H7 (cell line): ENCODE measurements at places on chromosomes 16 and 17.

DNA sequence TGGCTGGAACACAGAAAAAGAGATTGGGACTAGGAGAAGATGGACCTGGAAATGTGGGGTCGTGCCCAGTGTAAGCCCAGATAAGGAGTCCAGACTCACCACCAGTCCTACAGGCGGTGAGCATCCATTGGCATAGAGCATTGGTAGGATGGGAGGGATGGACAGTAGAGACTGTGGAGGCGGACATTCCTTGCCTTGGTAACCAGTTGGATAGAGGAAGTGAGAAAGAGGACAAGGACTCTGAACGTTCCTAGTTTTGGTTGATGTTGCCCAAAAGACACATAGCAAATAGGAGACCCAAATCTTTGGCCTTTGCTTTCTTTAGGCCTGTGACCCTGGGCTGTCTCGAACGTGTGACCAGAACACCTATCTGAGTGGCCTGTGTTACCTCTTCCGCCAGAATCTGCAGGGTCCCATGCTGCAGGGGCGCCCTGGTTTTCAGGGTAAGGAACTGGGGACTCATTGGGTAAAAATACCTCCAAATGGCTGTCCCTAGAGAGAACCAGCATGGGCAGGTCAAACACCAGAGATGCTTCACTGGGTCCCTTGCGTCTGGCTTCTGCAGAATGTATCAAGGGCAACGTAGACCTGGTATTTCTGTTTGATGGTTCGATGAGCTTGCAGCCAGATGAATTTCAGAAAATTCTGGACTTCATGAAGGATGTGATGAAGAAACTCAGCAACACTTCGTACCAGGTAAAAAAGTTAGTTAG lies 6.4 kb downstream of the ITGAL start:
- peak; percentile 14 for DNase-seq

DNA sequence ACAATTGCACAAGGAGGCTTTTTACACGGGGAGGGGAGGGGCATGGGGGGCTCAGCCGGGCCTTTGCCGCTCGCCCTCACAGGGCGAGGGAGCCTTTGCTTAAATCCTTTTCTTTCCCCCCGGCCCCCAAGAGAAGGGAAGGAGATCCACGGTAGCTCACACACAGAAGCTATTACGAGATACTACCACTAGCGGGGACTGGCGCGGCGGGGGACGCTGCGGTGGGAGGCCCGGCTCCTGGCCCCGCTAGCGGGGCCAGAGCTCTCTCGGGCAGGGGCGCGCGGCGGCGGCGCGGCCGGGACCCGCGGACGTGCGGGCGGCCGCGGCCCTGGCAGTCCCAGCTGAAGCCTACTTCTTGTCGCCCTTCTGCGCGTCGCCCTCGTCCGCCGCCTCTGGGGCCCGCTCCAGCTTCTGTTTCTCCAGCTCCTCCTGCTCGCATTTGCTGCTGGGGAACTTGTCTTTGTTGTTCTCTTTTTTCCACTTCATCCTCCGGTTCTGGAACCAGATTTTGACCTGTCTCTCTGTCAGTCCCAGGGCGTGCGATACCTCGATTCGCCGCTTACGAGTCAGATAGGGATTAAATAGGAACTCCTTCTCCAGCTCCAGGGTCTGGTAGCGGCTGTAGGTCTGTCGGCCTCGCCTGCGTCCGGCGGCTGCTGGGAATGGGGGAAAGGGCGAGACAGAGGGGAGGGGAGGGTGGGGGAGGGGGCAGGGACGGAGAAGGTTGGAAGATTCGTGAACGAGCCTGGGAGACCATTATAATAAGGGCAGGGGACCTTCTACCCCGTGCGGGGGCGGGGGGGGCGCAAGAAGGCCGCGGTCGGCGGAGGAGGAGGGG lies 2.0 kb downstream of the HOXB8 start:
- DNase-seq = peak; percentile 87

DNA sequence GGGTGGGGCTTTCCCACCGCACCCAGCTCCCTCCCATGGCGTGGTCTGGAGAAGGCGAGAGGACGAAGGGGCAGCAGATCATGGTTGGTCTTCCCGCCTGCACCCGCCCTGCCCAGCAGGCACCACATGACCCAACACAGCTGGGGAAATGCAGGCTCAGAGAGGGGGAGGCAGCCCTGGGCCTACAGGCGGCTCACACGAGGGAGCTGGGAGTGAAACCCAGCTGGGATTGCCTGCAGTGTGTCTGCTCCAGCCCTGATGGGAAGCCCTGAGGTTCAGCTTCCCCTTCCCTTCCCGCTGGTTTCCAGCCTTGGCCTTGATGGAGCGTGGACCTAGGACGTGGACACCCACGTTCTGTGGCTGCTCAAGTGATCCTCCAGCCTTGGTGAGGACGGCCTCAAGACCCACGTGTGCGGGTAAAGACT lies 20.0 kb upstream of the PABPN1L start:
- no peak for DNase-seq

GRCh38 chr17:57408071-57408811 lies 151.9 kb downstream of the MSI2 start:
- peak; percentile 77 for DNase-seq

DNA sequence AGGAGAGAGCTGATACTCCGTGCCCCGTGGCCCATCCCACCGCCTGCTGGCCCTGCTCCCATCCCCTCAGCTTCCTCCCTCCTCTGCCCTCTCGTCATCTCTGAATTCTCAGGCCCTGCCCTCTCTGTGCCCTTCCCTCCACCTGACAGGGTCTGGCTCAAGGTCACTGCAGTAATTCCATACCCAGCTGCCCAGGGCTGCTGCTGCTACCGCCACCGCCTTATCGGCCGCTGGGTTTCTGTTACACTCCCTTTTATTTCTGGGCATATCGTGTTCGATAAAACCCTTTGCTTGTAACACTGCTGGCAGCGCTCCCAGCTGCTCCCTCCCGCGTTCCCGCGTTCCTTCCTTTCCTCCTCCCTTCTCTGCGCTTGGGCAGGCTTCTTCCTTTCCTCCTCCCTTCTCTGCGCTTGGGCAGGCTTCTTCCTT lies 1.2 kb downstream of the EPN3 start:
- DNase-seq = peak; percentile 82

GRCh38 chr16:80804056-80804525 lies 307 bp downstream of the CDYL2 start:
- DNase-seq = peak; percentile 75

GRCh38 chr17:66750781-66751543 lies 84.0 kb upstream of the CACNG5 start:
- no peak for DNase-seq

- no peak for DNase-seq
Observed at GRCh38 chr16:72247821-72248253, 75.9 kb upstream of the PMFBP1 start.

GRCh38 chr17:80397686-80398085 lies 17.3 kb upstream of the ENDOV start:
- peak; percentile 15 for DNase-seq

DNA sequence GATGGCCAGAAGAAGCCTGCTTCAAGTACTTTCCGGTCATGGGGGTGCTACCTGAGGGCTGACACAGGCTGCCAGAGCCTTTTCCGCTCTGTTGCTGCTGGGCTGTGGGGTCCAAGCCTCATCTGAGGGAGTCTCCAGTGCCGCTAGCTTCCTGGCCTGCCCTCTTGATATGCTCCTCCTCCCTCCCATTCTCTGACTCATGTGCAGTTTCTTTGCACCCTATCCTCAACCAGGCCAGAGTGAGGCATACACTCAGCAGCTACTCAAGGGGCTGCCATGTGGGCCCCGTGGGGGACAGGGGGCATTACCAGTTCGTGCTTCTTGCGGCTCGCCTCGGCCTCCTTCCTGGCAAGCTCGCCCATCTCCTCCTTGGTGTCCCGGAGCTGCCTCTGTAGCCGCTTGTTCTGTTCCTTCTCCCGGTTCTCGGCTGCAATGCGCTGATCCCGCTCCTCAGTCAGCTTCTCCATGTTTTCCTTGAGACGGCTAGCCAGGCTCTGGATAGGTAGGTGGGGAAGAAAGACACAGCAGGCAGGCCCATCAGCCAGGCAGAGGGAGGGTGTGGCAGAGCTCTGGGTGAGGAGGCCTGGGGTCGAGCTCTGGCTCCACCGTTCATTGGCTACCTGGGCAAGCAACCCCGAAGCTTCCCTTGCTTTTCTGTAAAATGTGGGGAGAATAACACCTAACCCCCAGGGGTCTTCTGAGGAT lies 43.8 kb downstream of the PIPOX start:
- DNase-seq = peak; percentile 90

DNA sequence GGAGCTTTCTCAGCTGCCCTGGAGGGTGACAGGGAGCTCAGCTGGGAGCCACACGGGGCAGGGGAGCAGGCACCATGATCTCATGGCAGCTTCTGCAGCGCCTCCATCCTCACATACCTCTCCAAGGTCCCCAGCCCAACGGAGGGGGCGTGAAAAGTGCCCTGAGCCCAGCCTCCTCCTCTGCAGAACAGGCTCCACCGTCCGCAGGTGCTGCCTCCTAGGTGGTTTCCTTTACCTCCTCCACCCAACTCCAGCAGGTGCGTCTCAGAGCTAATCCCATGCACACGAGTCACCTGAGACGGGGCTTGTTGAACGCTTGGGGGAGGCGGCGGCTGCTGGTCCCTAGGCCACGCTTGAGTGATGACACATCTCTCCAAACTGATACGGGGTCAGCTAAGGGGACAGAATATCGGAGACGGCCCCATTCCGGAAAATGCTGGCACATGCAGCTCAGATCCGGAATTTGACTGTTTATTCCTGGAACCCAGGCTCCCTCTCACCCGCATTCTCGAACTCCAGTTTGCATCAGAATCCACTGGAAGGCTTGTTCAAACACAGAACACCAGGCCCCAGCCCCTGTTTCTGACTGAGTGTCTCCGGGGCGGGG lies 387 bp upstream of the SLC38A8 start:
- DNase-seq = peak; percentile 85

DNA sequence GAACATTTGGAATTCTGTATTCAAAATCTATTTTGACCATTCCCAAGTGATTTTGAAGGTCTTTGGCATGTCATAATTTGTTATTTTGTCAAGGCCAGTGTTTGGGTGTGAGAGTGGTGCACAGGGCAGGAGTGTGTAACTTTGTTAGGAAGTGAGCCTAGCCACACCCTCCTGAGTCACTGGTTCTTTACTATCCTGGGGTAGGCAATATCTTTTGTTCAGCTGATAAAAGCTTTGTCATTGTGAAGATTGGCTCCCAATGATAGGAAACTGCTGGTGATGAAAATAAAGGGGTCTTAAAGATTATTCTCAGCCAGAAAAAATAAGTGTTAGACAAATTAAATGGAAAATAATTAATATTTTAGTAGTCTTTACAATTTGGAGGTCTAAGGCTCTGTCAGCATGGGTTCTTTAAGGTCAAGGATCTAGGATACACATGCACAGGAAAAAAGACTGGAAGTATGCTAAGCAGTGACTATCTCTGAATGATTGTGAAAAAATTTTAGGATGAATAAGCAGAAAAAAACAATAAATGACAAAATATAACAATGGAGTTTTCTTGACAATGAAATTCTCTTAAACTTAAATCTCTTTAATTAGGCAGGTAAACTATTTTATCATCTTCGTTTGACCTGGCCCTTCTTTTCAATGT lies 5.1 kb downstream of the UBN1 start:
- DNase-seq = no peak

DNA sequence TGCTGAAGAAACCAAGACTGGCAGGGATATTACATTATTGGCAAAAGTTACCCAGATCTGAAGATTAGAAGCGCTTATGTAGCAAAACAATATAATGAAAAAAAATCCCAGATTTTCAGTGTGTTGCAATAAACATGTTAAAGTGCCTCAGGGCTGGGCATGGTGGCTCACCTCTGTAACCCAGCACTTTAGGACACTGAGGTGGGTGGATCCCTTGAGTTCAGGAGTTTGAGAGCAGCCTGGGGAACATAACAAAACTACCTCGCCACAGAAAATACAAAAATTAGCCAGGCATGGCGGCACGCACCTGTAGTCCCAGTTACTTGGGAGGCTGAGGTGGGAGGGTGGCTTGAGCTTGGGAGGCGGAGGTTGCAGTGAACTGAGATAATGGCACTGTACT lies 6.8 kb downstream of the ZNF207 start:
- DNase-seq = no peak

GRCh38 chr16:3498988-3499387 lies 1.8 kb upstream of the CLUAP1 start:
- DNase-seq = no peak

GRCh38 chr17:8060274-8060673 lies 21.4 kb downstream of the ALOX15B start:
- peak; percentile 79 for DNase-seq

DNA sequence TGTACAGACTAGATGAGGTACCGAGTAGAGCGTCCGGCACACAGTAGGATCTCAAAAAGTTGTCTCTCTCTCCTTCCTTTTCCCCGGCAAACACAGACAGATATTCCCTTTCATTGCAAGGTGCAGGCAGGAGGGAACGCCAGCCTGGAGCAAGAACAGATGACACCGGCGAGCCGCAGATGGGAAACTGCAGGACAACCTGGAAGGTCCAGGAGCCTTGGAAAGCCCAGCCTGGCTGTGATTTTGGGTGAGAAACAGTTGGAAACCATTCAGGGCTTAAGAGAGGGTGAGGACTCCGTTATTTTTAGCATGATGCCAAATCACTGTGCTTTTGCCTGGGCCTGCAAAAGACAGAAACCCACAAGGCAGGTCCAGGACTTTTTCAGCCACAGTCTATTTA lies 7.3 kb downstream of the CDH11 start:
- no peak for DNase-seq

DNA sequence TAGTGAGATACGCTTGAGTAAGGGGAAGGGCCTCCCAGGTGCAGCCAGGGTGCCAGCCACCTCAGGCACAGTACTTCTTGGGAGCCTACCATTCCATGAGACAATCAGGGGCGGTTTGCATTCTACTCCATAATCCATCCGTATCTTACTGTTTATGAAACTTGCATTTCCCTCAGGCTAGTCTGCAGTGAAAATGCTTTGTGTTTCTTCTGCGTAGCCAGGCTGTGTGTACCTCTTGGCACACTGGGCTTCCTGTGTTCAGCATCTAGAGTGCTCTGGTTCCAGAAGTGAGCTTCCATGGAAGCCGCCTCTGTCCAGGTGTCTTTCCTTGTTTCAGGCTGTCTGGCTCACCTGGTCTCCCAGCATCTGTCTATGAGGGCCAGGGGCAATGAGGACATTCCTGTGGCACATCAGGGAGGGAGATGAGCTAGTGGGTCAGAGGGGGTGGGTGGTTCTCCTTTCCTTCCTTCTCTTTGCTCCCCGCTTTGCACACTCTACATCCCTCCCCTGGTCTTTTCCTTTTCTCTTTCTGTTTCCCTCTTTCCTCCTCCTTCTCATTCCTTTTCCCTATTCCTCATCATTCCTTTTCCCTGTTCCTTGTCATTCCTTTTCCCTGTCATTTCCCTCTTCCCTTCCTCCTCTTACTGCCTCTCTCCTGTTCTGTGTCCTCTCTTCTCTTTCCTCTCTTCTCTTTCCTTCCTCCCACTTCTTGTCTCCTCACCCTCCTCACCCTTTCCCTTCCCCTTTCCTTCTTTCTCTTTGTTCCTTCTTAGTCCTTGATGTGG lies 386.5 kb downstream of the CPPED1 start:
- no peak for DNase-seq
